Left renal cortex interstitium (tissue), 4 donors: ENCODE measurements at places on chromosomes 13 and 19.

- no peak for DNase-seq
These were observed 14.5 kb upstream of the ZNF763 start for GRCh38 chr19:11950312-11950711.

DNA sequence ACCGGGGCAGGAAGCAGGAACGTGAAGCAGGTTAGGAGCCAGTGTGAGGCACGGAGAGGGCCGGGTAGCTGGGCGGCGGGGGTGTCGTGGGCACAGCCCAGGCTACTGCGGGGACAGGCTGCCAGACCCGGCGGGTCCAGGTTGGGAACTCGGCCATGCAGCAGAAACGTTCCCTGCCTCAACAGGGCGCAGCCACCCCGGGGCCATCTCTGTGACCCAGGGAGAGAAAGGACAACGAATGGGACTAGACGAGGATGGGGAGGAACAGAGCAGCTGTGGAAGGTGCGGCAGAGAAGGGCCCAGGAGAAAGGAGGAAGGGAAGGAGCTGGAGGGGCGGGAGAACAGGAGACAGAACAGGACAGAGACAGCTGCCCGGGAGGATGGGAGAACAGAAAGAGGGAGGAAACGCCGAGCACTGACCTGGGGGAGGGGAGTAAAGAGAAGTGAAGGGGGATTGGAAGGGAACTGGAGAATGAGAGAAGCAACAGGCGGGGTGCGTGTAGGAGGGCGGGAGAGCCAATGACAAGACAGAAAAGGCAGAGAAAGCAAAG, 12.9 kb upstream of the GARIN5A start:
- no peak for DNase-seq

DNA sequence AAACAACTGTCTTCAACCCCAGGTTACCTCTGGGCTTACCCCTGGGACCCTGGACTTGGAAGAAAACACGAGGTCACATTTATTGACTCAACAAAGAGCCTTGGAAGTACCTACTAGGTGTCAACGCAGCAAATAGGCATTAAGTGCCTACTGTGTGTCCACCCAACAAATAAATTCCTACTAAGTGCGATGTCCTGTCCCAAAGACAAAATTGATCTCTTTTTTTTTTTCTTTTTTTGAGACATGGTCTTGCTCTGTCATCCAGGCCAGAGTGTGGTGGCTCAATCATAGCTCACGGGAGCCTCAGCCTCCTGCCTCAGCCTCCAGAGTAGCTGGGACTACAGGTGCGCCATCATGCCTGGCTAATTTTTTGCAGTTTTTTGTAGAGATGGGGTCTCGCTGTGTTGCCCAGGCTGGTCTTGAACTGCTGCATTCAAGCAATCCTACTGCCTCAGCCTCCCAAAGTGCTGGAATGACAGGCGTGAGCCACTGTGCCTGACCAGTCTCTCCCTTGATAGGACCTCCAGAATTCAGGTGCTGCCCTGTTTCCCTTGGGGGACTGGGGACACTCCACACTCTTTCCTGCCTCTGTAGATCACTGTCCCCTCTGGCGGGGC, 589 bp upstream of the S1PR2 start:
- no peak for DNase-seq

GRCh38 chr19:16077984-16078758, 1.9 kb downstream of the TPM4 start:
- DNase-seq = no peak

GRCh38 chr13:43110036-43110435, 86.7 kb downstream of the DNAJC15 start:
- DNase-seq = no peak

DNA sequence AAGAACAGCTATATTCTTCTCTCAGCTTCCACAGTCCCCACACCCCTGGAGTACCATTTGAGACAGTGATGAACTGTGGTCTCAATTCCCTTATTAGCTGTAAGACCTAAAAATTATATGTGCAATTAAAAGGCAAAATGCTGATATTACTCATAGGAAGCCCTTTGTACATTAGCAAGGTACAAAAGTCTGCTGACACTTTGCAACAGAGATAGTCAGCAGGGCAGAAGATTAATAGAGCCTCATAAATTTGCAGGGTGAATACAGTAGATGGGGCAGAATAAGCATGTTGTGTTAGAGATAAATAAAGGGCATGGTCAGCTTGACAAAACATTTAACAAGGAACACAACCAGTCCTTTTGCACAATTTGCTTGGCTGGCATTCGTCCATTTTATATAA, 210.0 kb upstream of the OBI1 start:
- no peak for DNase-seq

DNA sequence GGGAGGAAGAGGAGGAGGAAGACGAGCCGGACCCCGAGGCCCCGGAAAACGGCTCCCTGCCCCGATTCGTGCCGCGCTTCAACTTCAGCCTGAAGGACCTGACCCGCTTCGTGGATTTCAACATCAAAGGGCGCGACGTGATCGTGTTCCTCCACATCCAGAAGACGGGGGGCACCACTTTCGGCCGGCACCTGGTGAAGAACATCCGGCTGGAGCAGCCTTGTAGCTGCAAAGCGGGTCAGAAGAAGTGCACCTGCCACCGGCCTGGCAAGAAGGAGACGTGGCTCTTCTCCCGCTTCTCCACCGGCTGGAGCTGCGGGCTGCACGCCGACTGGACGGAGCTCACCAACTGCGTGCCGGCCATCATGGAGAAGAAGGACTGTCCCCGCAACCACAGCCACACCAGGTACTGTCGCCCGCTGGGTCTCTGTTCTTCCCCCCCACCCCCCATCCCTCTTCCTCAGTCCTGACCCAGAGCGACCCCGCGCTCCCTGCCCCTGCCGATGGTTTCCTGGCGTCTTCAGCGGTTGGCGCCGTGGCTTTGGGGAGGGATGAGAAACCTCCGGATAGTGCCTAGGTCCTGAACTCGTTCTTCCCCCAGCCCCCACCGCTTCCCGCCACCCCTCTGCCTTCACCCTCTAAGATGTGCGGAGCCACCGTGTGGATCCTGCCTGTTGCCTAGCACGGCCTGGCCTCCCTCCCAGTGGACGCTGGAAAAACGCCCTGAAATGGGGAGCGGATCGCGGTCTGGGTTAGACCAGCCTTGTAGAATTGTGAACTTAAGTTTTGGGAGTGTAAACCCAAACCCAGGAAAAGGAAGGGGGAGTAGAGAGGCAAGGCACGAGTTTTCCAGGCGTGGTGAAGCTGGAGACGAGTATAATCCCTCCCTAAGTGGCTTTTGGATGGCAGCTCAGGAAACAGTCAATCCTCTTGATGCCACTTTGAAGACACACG, 1.5 kb downstream of the HS6ST3 start:
- DNase-seq = no peak

DNA sequence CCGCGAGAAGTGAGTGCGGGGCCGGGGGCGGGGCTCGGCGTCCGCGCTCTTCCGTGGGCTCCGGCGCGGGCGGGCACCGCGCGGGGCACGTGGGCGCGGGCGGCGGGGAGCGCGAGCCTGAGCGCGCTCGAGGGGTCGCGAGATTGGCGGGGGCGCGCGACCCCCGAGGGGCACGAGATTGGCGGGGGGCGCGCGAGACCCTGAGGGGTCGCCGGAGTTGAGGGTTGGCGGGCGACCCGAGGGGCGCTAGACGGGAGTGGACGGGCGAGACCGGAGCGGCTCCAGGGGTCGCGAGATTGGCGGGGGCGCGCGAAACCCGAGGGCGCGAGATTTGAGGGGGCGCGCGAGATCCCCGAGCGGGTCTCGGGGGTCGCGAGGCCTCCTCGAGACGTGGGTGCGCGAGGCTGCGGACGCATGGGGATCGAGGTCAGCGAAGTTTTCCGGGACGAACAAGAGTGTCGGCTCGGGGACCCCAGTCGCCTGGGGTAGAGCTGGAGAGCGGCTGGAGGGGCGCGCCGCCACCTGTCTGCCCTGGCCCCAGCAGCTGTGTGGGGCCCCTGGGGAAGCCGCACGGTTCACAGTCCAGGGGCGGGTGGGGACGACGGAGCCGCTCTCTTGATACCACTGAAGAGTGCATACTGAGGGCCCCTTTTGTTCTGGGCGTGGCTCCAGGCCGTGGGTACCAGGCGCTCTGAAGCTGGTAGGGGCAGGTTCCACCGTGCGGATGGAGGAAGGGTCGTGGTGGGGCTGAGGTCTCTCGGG, 682 bp downstream of the SSBP4 start:
- no peak for DNase-seq

- DNase-seq = no peak
These were observed 35.7 kb upstream of the MATK start for GRCh38 chr19:3821857-3822364.

DNA sequence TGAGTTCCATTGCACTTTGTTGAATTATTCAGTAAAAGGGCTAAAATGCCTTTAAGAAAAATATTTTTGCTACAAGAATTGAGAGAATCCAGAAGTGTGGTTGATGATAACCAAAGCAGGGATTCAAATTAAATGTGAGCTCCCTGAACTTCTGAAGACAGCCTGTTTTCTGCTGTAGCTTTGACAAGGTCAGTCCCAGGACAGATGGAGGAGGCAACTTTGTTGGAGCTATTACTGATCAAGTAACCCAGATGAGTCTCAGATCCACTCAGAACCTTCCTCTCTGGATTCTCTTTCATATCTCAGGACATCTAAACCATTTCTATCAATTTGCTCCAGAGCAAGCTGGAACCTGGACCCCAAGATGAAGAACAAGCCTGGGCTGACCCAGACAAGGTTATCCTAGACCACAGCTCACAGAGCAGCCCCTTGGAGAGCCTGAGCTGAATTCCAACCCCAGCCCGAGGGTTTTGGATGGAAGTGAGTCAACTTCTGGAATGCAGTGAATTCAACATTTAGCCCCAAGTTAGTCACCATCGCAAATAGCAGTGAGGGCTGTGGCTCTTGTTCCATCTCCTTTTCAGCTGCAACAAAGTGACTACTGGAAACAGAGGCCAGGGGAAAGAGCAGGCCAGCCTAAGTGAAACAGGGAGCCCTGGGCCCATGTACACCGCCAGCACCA, 137.8 kb upstream of the TSC22D1 start:
- DNase-seq = no peak

DNA sequence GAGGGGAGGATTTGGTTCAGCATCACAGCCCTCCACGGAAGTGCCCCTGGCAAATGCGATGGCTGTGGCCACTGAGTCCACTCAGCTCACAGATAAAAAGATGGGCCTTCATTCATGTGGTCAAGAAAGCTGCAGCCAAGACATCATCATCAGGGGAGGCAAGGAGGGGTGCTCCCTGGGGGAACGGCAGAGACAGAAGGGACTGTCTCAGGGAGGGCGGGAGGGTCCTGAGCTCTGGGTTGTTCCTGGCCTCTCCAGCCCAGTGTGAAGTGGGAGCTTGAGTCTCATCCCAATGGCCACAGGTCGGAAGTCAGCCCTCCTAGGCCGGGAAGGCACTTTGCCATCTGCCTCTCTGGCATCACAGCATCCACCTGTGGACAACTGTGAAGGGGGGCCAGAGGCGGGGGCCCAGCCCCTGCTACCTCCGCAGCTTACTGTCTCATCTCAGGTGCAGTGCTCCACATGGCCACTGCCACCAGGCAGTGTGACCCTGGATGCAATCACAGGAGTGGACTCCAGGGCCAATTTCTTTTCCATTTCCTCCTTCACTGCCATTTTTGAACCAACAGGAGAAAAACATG, 137.8 kb upstream of the SOX1 start:
- no peak for DNase-seq

DNA sequence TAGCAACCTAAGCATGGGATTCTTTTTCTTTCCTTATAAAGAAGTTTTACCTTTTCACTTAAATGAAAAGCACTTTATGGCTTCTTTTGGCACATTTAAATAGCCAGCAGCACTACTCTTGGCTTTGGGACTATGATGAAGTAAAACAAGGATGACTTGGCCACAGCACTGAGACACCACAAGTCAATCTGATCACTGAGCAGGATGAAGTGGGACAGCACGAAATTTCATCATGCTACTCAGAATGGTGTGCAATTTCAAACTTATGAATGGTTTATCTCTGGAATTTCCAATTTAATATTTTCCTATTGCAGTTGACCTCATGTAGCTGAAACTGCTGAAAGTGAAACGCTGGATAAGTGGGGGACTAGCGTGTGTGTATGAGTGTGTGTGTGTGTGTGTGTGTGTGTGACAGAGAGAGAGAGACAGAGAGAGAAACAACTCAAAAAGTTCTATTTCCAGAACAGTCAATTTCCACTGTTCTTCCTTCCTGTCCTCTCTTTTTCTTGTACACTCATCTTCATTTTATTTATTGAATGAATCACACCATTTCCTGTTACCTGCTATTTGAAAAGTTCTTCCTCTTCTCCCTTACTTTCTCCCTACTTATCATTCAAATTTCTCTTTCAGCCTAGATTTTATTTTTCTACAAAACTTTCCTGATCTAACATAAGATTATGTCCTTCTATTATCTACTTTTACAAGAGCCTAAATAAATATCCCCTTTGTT, 414.2 kb upstream of the MIR17HG start:
- DNase-seq = no peak

- DNase-seq = no peak
These were observed 34.0 kb downstream of the LRCH1 start for GRCh38 chr13:46586751-46587514.

DNA sequence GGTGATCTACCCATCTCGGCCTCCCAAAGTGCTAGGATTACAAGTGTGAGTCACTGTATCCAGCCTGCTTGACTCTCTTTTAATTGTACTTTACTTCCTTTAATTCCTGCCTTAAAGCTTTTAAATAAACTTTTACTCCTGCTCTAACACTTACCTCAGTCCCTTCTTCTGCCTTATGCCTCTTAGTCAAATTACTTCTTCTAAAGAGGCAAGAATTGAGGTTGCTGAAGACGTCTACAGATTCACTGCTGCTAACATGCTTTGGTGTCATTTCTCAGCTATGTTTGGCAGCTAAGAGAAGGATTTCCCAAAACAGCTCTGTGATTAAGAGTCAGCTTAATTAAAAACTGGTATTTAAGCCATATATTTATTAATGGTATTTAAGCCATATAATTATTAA, 32.9 kb upstream of the CD177 start:
- no peak for DNase-seq

DNA sequence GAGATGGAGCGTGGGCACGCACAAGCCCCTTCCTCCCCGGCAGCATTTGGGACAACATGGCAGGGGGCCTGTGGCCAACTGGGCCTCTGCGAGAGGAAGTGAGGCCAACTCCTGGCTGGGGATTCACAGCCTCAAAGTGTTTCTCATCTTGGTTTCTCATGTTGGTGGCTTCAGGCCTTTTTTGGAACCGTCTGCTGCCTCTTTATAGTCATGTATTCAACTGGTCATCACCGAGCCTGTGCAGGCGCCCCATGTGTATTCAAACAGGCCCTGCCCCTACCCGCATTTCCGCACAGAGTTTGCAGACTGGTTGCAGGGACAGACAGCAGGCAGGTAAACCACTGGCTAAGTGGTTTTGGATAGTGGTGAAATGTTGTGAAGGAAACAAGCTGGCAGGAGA, 17.3 kb upstream of the RELB start:
- DNase-seq = no peak

GRCh38 chr13:87607266-87607665, 63.9 kb upstream of the SLITRK5 start:
- DNase-seq = no peak
